ENCODE measurements at places on chromosomes 7 and 10. TPM values are rescaled to one million over a fixed set of nuclear protein-coding genes. Genes with fewer than 3 reads are reported as not detected.

GRCh38 chr10:50044941-50045664, 22.7 kb upstream of the WASHC2A start:
- DNase-seq, result no peak

GRCh38 chr7:42730586-42730985, 181.3 kb downstream of the C7orf25 start:
- no peak for DNase-seq

PRKG1 gene
- 17.1 TPM for polyA plus RNA-seq

CTAGE4 gene
- 0.27 TPM for polyA plus RNA-seq

- DNase-seq, result peak; percentile 64
Measured at GRCh38 chr10:47165711-47166404, 134.1 kb upstream of the GDF10 start.

DNA sequence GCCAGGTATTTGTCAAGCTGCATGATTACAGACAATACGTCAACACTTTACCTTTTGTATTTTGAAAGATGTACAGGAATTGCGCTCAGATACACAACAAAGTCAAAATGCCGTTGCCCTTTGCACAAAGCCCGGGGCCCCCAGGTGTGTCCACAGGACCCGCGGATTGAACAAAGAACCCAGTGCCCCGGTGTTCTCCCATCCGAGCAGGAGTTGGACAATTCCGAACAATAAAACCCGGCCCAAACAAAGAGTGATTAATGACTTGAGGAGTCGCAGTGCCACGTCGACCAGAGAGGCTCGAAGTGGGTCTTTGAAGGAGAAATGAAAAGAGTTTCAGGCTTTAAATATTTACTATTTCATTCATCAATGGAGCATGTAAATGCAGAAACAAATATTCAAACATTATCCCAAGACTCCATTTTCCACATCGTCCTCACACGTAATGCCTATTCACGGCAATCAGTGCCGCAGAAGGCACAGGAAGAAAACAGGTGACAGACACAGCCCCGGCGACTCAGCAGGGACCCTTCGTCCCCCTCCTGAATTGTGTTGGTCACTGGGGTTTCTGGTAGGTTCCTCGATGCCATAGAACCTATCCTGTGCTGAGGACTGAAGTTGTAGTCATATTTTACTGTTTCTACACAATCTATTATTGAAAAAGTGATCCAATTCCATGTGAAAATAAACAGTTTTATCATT, 70.9 kb upstream of the MGMT start:
- no peak for DNase-seq

- DNase-seq, result no peak
Measured at GRCh38 chr10:125144693-125145623, 15.4 kb downstream of the CTBP2 start.

GTF2IRD2 gene
- polyA plus RNA-seq, result 12.6 TPM

CRYGN gene
- polyA plus RNA-seq, result 0.67 TPM

DNA sequence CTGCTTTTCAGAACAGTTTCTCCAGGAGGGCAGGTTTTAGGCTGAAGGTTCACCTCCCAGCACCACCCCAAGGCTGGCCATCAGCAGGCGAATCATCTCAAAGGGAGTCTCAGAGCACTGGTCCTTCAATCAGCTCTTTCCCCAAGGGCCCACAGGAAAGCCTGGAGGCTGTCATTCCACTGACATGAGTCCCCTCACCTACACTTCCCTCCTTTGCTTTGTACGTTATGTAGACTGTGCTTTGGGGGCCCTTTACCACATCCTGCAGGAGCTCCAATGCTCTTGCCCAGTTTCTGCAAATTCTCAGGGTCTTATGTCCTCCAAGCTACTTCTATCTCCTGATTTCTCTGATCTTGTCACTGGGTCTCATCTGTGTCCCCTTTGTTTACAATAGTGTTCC, 15.4 kb downstream of the WDFY4 start:
- no peak for DNase-seq

GRCh38 chr7:156203923-156204322, 391.7 kb upstream of the SHH start:
- no peak for DNase-seq

CHN2 gene
- 6.8 TPM for polyA plus RNA-seq

- peak; percentile 13 for DNase-seq
Measured at GRCh38 chr7:131654668-131655326, 98.4 kb upstream of the PODXL start.

PTN gene
- polyA plus RNA-seq, result 36.1 TPM

GRCh38 chr10:73763343-73763742, 18.5 kb upstream of the CHCHD1 start:
- DNase-seq, result no peak

DNA sequence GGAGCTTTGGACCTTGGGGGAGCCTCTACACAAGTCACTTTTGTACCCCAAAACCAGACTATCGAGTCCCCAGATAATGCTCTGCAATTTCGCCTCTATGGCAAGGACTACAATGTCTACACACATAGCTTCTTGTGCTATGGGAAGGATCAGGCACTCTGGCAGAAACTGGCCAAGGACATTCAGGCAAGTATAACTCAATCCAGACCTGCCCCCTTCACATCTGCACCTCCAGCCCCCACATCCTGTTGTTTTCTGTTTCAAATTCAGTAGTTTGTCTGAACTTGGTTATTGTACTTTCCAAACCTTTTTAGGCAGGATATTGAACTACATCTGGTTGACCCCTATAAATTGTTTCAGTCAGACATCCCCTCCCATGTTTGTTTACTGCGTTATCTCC, 62.4 kb upstream of the CC2D2B start:
- no peak for DNase-seq

DNA sequence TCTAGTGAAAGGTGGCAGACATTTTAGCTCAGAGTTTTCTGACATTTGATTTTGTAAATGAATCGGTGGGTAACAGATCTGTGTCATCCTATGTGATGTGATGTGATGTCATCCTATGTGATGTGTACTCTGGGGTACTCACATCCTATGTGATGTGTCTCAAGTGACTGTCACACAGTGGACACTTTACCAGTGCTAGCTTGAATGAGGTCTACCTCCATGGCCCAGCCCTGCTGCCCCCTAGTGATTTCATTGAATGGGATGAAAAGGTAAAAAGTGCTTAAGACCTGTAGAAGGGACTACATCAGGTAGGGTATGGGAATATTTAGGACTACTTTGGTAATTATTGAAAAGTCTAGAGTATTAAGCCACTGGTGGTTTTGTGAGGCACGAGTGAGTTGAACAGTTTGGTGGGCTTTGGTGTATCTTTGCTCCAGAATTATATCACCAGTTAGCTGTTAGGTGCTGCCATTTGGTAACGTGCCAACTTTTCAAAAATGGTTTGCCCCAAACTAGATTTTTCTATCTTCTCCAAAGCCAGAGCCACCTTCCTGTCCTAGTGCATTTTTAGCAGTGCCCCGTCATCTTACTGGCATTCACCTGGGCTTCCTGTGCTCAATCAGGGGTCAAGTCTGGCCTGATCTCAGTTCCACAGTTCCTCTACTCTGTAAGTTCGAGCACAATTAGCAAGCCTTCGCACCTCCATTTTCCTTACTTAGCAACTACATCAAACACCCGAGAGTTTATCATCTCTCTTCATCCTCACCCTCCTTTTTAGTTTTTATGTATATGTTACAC, 9.7 kb downstream of the EIF4H start:
- DNase-seq, result no peak

DNA sequence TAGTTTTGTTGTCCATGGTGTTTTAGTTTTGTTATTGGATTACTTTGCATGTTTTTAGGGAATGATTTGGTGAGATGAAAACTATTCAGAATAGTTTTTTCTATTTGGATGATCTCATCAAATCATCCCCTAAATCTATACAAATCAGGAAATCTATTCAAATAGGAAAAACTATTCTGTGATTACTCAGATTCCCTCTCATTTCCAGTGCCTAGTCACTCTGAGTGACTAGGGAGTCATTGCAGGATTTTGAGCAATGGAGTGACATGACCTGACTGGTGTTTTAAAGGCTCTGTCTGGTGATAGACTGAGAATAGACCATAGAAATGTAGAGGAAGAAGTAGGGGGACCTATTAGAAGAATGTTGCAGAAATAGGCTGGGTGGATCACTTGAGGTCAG, 72.4 kb downstream of the TPST1 start:
- DNase-seq, result no peak

SCIN gene
- 1.3 TPM for polyA plus RNA-seq

DNA sequence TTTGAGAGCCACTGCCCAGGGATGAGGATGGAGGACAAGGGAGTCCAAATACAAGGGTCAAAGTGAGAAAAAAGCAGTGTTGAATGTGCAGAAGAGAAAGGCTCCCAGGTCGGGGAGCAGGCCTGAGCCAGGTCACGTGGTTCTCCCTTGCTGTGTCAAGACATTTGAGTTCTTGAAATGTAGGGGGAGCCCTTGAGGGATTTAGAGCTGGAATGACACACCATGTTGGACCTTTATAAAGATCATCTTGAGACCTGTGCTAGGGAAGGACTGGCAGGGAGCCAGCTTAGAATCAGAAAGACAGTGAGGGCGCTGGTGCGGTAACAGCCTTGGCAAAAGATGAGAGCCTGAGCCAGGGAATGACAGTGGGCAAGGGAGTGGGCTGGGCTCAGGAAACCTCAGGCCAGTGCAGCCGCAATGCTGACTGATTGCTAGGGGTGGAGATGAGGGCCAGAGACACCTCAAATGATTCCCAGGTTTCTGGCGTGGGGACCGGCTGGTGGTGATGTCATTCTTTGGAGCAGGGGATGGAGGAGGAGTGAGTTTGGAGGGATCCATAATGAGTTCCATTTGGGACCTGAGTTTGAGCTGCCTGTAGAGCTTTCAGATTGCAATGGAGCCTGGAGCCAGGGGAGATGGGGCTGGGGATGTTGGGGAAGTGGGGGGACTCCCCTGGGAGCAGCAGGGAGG, 120.1 kb downstream of the PTPN20 start:
- no peak for DNase-seq

GRCh38 chr7:37504801-37505200, 56.1 kb upstream of the ELMO1 start:
- DNase-seq, result no peak

DNA sequence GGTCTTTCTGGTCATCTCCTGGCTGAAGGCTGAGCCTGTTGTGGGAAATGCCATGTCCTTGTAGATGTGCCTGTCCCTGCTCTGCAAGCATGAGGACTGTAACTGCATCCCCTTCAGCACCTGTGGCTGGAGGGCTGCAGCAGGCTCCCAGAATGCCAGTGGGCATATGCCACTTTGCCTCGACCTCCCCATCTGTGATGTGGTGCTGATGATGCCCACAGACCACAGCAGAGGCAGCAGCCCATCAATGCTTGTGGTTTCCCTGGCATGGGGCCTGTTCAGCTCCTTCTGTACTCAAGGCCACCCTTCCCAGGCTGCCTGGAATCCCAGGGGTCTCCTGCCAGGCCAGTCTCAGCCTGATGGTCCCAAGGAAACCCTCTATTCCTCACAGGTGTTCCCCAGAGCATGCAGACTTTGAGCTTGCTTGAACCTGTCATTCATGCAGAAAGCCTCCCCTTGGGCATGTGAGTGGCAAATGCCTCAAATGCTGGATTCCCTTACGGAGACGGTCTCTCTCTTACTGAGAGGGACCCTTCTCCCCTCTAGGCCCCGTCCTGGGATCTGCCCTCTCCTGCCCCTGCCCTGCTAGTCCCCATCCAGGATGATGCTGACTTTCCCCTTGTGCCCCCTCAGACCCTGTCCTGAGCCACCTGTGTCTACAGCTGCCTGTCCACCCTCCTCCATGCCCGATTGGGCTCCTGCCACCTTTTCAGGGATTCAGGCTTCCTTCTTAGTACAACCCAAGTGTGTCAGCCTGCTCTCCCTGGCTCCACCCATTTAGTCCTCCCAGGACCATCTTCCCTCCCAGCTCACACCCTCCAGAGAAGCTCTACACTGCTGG, 50.9 kb upstream of the ANTXRL start:
- no peak for DNase-seq

NKX6-2 gene
- 0.23 TPM for polyA plus RNA-seq

EIF5AL1 gene
- polyA plus RNA-seq, result 0.85 TPM

GRCh38 chr7:48108959-48109847, 20.1 kb downstream of the UPP1 start:
- DNase-seq, result no peak

DNA sequence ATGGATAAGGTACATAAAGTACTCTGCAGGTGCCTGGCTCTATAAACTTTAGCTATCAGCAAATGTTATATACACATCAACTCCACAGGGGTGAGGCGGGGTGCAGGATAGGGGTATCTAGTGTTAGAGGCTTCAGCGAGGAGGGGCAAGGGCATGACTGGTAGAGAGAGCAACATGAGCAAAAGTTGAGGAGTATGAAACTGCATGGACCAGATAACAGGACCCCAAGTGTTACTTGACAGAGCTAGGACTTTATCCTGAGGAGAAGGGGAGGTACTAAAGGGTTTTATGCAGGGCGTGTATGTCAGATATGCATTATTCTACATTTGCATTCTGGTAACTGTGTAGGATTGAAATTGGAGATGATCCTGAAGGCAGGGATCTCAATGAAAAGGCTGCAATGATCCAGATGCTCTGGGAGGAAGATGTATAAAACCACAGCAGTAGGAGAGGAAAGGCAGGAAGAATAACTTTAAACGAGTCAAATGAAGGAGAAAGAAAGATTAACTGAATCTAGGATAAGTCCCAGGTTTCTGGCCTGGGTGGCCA, 109.8 kb upstream of the FAM133B start:
- DNase-seq, result no peak

Measured in urinary bladder (tissue), 4 donors.